KBM-7 (cell line): ENCODE measurements at places on chromosomes 11 and 22.

GRCh38 chr11:62444236-62444833 lies 25.5 kb downstream of the SCGB1A1 start:
- peak; percentile 40 for DNase-seq

DNA sequence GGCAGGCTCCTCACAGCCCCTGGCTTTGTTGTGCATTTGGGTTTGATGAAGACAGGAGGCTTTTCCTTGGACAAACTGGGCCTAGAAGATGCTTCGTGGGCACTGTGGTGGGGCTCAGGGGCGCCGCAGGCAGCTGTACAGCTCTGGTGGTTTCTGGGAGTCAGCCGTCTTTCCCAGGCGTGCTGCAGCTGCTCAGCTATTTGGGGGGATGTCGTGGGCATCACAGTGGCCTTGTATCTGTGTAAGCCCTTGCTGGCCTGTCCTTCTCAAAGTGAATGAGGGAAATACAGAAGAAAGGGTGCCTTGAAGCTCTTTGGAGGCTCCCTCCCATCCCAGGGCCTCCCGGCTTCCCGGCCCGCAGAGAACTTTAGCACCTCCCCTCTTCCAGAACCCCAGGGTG lies 89.5 kb downstream of the TBC1D22A start:
- no peak for DNase-seq

- peak; percentile 3 for DNase-seq
These were observed 864 bp upstream of the USP28 start for GRCh38 chr11:113876074-113876797.

GRCh38 chr11:83257761-83258168 lies 28.4 kb downstream of the CCDC90B start:
- DNase-seq = no peak

DNA sequence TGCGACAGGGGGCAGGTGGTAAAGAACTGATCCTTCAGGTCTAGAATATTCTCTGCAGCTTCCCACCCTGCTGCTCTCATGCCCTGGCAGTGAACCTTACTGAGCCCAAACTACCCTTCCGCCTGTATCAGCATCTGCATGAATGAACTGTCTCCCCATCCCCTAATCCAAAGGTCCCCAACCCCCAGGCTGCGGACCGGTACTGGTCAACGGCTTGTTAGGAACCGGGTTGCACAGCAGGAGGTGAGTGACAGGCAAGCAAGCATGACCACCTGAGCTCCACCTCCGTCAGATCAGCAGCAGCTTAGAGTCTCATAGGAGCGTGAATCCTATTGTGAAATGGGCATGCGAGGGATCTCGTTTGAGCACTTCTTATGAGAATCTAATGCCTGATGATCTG lies 58.2 kb upstream of the LMO1 start:
- DNase-seq = no peak

DNA sequence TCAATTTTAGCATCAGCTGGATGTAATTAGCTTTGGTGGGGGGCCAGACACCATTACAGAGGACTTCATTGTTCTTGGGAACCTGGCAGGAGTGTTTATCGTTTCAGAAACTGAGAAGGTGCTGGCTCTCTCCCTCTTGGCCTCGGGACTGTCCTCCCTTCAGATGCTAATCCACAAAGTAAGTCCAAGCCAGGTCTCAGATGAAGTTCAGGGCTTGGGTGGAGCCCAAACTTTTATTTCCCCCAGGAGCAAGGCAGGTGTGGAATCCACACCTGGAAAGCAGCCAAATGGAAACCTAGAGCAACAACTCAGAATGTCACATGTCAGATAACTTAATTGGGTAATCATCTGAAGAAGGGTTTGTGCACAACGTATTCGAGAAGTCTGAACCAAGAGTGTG lies 119.2 kb downstream of the ME3 start:
- no peak for DNase-seq

GRCh38 chr22:32444068-32444467 lies 20.2 kb downstream of the BPIFC start:
- peak; percentile 36 for DNase-seq

DNA sequence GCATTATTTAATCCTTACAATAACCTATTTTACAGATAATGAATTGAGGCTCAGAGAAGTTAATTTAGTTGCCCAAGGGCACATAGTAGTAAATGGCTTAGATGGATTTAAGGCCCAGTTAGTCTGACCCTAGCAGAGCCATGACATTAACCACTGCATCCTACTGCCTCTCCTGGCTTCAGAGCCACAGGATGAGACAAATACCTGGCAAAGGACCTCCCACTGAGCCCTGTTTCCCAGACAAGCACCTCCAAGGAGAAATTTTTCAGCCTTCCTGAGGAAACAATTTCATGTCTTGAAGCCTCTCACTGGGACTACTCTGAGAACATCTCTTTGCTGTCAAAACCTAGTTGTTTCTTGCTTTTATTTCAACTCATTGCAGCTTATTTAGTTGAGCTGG lies 28.4 kb downstream of the IZUMO1R start:
- DNase-seq = no peak

DNA sequence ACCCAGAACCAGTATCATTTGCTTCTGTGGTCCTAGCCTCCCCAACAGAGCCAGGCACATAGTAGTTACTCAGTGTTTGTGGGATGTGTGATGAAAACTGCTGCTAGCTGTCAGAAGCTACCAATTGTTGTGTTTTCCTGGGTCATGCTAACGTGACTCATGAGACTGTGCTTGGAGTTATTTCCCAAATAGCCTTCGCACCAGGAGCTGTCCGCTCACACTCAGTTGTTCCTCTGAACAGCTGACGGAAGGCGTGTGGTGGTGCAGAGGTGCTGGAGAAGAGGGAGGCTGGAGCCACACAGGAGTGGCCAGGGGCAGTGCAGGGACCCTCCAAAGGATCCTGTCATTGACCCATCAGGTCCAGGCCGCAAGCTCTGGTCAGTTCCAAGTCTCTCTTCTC lies 53.9 kb upstream of the TBCEL start:
- DNase-seq = no peak

DNA sequence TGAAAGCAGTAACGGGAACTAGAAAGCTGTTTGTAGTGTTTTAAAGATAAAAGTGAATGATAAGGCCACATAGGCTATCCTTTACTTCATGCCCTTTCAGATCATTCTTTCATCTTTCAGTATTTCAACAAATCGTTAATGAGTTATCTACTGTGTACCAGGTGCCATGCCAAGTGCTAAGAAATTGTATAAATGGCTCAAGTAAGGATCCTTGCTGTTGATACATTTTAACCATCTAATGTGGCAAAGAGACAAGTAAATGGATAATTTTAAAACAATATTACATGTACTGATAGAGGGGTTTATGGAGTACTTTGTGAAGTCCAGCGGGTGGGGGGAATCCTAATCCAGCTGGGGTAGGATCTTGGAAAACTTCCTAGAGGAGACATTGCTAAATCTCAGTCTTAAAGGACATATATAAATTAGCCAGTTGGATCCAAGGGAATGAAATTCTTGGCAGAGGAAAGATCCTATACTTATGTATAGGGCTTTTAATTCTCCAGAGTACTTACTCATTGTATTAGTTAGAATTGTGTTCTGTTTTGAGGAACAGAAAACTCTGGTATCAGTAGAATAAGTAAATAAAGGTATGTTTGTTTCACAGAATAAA lies 119.4 kb downstream of the TRIM44 start:
- no peak for DNase-seq

DNA sequence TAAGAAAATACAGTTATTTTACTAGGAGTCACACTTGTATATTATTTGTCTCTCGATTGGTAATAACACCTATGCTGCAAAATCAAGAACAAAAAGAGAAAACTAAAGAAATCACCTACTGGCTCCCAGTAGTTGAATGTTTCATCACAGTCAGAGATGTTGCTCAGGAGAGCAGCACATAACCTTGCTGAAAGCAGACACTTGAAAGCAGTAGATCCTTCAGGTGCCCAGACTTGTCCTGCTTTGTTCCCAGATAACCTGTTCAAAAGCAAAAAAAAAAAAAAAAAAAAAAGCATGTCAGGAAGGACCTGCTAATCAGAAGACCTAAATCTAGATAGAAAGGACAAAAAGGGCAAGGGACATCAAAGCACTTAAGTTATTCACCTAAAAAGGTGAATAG lies 1.3 kb downstream of the ALG9 start:
- no peak for DNase-seq

DNA sequence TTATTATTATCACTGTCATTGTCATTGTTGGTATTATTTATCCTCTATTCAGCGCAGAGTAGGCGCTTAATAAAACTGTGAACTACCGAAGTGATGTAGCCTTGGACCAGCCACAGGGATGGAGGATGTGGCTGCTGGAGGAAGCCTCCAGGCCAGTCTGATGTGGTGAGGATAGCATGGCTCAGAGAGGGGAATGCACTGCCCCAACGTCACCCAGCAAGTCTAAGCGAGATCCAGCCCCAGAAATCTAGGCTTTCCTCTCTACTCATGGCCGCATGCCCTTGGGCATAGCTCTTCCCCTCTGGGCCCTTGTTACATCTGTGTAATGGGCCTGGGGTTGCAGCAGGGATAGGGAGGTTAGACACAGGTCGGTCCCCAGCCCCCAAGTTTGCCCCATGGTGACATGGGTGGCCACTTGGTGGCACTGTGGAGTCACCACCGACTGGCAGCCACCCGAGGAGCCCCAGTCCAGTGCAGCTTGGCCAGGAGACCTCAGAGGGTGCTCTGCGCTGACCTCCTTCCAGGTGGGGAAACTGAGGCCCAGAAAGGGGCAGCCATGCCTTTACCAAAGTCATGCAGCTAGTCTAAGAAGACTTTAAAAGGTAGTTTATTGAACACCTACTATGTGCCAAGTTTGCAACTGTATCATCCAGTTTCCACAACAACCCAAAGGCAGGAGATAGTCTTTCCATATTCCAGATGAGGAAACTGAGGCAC lies 395.7 kb downstream of the MN1 start:
- peak; percentile 45 for DNase-seq

- no peak for DNase-seq
These were observed 11.9 kb downstream of the LMO1 start for GRCh38 chr11:8251616-8252295.

DNA sequence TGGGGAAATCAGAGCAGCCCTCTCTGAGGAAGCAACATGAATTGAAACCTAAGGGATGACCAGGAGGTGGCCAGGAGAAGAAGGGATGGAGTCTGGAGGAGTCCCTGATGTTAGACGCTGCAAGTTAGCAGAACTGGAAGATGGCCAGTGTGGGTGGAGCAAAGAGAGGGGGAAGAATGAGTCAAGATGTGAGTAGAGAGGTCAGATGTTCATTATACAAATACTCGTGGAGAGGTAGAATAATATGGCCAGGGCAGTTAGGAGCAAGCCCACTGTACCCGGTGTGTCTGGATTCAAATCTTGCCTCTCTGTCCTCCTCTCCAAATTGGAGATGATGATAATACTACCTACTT lies 242.0 kb downstream of the TENM4 start:
- DNase-seq = no peak

DNA sequence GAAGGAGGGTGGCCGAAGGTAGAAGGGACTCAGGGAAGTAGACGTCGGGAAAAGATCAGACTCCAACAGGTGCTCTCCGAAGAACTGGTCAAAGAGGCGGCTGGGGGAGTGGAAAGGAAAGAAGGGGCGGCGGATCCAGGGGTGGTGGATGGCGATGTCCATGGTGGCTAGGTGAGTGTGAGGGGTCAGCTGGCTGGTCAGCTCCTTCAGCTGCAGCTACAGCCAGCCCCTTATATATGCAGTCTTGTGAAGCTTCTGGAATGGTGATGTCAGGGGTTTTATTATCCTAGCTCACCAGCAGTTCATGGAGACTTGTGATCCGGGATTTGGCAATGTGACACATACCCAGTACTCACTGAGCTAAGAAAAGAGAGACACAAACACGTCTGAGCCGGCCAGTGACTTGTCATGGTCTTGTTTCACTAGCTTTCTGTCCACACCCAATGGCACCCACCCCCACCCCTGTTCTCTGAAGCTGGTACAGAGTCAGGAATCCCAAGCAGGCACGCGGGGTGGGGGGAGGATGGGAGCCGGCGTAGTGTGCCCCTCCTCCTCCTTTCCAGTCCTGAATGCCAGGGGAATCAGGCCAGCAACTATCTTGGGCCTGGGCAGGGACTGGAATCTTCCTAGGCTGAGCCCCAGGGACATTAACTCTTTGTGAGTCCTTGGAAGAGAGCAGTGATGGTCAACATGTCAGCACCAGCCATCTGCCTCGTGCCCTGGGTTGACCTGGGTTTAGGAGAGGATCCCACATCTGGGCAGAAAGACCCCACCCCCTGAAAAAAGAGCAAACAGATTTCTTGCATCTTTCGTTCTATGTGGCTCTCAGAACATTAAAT lies at the start of gene CRYAB:
Gene CRYAB (minus strand): TSS at position 208 of the 839 bp plus-strand sequence. CDS start 46 bp downstream, at position 162.
- no peak for DNase-seq

DNA sequence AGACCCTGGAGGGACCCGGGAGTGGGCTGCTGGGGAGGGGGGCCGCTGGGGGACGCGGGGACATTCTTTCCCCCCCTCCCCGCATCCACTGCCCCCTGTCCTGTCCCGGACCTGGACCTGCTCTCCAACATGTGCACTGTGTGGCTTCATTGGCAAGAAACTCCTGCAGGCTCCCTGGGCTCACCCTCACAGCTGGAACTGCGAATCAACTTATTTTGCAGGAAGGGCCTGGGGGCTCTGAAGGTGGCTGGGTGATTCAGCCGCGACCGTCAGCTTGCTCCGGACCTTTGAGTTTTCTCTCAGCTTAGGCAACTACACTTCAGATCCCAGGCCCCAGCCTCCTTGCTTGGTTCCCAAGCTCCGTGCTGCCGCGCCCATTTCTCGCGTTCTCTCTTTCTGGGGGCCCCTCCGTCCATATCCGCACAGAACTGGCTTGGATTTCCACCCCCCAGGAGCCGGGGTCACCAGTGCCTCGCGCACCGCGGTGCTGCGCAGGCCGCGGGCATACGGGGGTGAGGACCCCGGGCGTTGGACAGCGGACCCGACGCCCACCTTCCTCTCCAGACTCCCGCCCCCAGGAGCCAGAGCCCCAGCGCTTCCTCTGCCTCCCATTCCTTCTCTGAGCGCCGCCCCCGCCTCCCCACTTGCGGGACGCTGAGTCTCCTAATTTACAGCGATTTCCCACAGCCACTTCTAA lies 471 bp upstream of the AHNAK start:
- no peak for DNase-seq

- no peak for DNase-seq
These were observed 68.7 kb upstream of the GAL start for GRCh38 chr11:68615657-68616056.

GRCh38 chr11:74849525-74850391 lies 99.1 kb downstream of the XRRA1 start:
- no peak for DNase-seq

DNA sequence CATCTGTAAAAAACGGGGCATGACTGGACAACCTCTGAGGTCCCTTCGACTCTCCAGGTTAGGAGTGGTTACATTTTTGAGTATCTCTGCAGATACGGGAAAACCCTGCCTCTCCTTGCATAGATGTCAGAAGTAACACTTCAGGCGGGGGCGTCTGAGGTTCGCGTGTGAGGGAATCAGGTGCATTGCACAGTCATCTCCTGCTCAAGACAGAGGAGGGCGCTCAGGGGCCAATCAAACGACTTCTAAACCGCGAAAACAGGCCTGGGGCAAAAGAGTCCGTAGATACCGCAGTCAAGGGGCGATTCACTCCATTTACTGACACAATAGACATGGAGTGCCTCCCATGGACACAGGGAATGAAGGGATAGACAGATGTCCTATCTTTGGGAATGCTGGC lies 31.7 kb downstream of the KIRREL3 start:
- DNase-seq = peak; percentile 7

GRCh38 chr11:116173941-116174911 lies 598.6 kb downstream of the BUD13 start:
- no peak for DNase-seq

- peak; percentile 89 for DNase-seq
These were observed 14.6 kb upstream of the MIAT start for GRCh38 chr22:26642465-26643417.
